ENCODE measurements at places on chromosomes 3 and 15.

- no peak for DNase-seq
Measured at GRCh38 chr15:80041494-80042253, 17.8 kb upstream of the ZFAND6 start.

GRCh38 chr15:70892912-70893560 is 410 bp downstream of the LRRC49 start:
- no peak for DNase-seq

DNA sequence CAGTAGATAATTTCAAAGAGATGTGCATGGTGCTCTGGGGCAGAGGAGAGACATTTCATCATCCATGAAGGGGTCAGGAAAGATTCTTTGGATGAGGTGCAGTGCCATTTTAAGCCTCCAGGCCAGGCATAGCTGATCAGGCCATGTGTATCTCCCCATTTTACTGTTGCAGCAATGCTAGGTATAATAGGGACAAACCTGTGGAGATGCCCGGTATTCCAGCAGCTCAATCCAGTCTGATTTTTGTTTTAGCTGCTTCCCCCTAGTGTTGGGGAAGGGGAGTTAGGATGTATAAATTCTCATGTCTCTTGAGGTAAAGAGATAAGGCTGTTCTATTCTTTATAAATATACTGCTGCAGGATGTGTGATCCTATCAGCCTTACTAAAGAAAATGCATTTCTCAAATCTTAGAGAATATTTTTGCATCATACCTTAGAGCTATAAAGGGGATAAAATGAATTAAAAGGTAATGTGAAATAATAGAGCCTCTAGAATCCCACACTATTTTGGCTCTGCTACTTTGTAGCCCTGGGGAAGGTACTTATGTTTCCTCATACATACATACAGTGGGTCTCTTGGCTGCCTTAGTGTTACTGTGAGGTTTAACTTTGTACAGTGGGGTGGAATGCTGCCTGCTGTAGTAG is 5.2 kb downstream of the CDV3 start:
- no peak for DNase-seq

GRCh38 chr15:28113394-28114113 is 14.4 kb upstream of the OCA2 start:
- DNase-seq: no peak

DNA sequence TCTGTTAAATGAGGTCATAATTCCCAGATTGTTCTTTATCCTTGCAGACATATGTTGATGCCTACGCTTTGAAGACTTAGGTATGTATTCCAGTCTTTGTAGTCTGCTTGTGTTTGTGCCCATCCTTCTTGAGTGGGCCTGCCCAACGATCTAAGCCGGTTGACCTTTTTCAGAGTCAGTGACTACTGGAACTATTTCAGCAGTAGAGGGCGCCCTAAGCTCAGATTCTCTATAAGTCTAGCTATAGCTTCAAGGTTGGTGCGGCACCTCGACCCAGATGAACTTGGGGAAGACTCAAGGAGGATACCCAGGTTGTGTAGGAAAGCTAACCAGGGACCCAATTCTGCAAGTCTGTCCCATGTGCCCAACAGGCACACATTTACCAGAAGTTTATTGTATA is 228.8 kb upstream of the PPP2R3A start:
- no peak for DNase-seq

- DNase-seq: no peak
Measured at GRCh38 chr3:183265157-183265642, 12.1 kb downstream of the B3GNT5 start.

- no peak for DNase-seq
Measured at GRCh38 chr3:55165278-55165677, 237.4 kb upstream of the LRTM1 start.

DNA sequence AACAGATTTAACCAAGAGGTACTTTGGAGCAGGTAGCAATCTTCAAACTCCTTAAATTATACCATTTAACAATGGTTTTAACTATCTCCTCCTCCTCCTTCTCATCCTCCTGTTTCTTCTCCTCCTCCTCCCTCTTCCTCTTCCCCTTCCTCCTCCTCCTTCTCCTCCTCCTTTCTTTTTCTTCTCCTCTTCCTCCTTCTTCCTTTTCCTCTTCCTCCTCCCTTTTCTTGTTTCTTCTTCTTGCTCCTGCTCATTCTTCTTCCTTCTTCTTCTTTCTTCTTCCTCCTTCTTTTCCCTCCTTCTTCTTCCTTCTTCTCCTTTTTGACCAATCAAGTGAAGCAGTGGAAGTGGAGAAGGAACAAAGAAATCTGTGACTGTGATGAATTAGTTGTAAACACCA is 14.1 kb downstream of the PATL2 start:
- DNase-seq: no peak

- DNase-seq: no peak
Measured at GRCh38 chr15:66131200-66131599, 122.3 kb downstream of the MEGF11 start.

DNA sequence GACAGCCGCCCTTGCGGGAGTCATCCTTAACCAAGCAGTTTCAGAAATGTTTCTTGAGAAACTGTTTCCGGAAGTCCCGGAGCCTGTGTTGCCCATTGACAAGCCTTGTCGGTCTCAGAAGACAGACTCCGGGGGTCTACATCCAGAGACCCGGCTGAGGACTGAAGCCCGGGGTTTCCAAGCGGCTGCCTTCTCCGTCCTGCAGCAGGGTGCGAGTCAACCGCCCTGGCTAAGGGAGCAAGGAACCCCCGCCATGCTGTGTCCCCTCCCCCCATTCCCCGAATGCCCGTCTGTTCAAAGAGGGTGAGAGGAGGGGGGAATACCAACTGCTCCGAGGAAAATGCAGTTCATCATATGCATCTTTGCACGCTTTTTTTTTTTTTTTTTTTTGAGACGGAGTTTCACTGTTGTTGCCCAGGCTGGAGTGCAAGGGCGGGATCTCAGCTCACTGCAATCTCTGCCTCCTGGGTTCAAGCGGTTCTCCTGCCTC is 61.6 kb downstream of the ATP1B3 start:
- DNase-seq: no peak

GRCh38 chr3:173538410-173538809 is 140.9 kb downstream of the NLGN1 start:
- DNase-seq: no peak

DNA sequence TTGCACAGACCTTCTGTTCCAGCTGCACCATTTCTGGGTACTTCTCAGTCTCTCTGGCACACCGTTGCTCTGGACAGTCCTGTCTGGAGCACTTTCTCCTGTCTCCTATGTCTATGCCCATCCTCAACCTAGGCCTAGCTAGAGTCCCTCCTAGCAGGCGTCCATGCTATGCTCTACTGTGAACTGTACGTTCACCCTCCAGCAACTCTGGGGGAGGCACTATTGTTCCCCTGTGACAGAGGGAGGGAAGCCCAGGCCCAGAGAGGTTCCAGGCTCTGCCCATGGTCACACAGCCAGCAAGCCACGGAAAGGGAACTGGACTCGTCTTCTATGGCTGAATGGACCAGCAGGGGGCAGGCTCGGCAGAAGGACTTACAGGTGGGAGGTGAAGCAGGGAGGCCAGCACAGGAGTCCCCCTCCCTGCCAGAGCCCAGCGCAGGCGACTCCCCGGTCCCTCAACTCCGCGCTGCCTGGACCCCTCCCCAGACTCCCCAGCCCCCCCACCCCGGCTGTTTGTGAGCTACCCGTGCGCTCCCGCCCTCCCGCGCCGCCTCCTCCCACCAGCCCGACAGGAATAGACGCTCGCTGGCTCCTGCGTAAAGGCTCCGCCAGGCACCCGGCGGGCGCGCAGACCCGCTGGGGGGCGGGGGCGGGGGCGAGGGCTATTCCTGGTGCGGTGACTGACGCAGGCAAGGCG is 1.7 kb upstream of the LINGO1 start:
- no peak for DNase-seq

DNA sequence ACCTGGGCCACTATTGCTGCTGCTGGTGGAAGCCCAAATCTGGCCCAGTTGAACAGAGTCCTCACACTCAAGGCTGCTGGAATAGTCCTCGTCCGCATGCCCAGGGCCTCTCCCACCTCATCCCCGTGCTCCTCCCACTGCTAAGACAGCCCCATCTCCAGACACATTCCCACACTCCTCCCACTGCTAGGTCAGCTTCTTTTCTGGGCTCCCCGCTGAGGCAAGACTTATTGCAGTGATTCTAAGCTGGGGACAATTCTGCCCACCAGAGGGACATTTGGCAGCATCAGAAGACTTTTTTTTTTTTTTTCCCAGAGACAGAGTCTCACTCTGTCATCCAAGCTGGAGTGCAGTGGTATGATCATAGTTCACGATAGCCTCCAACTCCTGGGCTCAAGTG is 35.1 kb downstream of the POC1A start:
- no peak for DNase-seq

DNA sequence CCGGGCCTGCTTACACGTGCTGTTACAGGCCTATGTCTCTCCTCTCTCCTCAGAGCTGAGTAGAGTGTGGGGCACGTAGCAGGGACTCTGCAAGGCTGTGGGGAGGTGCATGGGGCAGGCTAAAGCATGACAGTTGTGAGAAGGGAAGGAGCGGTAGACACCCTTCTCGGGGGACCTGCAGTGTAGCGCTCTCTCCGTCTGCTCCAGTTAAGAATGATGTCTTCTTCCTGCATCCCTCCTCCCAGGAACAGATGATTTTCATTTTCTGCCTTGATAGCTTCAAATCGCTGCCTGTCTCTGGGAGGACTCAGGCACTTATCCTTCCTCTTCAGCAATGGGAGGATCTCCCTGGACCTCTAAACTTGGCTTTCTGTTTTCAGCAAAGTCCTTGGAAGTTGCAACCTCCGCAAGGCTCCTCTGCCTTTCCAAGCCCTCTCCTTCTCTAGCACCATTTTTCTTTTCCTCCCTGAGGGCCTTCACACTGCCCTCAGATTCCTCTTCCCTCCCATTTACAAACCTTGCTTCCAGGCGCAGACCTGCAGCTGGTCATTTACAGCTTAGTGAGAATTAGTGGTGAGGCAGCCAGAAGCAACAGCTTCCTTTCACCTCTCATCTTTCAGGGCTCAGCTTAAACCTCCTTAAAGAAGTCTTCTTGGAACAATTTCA is 23.4 kb upstream of the TLE3 start:
- DNase-seq: no peak

DNA sequence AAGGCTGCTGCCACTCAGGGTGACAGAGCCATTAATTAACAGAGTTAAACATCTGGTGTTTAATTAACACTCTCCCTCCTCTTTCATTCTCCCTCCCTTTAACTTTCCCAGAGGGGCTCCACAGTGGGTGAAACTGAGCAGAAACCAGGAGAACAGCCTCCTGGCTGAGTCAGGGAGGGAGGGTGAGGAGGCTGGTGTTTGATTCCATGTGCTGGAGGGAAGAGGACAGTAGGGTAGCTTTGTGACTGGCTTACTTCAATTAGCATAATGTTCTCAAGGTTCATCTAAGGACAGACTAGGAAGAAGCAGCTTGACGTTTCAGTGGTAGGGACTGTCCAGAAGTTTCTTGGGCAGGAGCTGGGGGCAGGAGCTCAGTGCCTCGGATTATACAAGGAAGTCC is 62.8 kb downstream of the SEMA5B start:
- no peak for DNase-seq

- DNase-seq: no peak
Measured at GRCh38 chr3:110327870-110328269, 743.7 kb upstream of the NECTIN3 start.
